DMS153 (cell line): ENCODE measurements at places on chromosomes 1 and 21.

GRCh38 chr1:97841338-97841737, 79.5 kb downstream of the DPYD start:
- no peak for DNase-seq

DNA sequence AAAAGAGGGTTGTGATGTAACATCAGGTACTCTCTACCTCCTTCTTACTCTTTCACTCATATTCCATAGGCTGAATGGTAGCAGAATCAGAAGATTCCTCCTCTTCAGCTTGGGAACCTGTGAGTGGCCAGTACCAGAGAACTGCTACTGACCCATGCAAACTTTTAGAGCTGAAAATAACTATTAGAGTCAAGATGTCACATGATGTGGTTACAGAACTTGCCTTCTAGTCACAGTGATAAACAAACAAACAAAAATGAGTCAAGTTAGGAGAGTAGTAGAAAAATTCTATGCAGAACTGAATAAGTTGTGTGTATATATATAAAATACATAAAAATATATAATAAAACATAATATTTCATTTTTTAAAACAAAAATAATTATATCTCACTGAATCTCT, 47.6 kb upstream of the RGS1 start:
- DNase-seq: no peak

GRCh38 chr1:29802181-29803068, 566.1 kb downstream of the PTPRU start:
- peak; percentile 91 for DNase-seq

GRCh38 chr1:210697185-210697584, 368.5 kb downstream of the HHAT start:
- DNase-seq: no peak

- no peak for DNase-seq
Measured at GRCh38 chr1:1230656-1231399, 973 bp downstream of the SDF4 start.
